Tibial nerve (tissue), 4 donors: ENCODE measurements at places on chromosomes 7 and 10. TPM values are rescaled to one million over a fixed set of nuclear protein-coding genes. Genes with fewer than 3 reads are reported as not detected.

TOMM7 gene
- 168 TPM for total RNA-seq

GRCh38 chr10:116215651-116216050 is 57.4 kb downstream of the GFRA1 start:
- DNase-seq = no peak

- DNase-seq = no peak
Observed at GRCh38 chr10:80909254-80909653, 371.6 kb downstream of the SH2D4B start.

GRCh38 chr10:66927971-66928770 is 2.3 kb downstream of the LRRTM3 start:
- no peak for DNase-seq

OR6V1 gene
- not detected for total RNA-seq

GRCh38 chr10:122461367-122461728 is at the start of gene HTRA1:
Gene HTRA1 (plus strand): TSS chr10:122461553. CDS start chr10:122461653, 100 bp downstream.
- DNase-seq = peak; percentile 45

TMEM176B gene
- total RNA-seq = 83.1 TPM

DNA sequence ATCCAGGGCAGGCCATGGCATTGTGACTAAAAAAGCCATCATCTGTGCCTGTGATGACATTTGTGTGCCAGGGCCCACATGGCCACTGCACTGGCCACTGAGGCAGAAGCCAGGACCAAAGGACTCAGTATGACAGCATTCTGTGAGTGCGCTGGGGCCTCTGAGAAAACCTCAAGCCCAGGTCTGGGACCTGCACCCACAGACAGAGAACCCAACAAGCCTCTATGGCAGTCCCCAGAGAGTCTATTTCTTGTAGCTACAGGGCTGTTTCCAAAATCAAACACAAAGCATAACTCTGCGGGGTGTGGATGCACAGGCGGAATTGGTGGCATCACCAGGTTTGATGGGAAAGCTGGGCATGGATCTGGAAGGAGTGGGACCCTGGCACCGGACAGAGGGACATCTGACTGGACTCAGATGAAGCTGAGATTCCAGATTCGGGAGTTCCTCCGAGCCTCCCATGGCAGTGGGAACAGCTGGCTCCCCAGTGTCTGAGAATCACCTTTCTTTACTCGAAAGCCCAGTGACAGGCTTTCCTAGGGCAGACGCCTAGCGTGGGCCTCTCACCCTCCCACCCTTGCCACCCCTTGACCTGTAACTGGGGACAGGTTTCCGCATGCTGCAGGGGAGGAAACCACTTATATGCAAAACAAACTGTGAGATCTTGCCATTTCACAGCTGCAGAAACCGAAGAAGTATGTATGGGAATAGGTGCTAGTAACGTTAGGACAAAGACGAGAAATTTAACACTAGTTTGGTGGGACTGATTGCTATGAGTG is 70.6 kb upstream of the RHEB start:
- DNase-seq = no peak

- no peak for DNase-seq
Observed at GRCh38 chr10:104045151-104046089, 40.3 kb downstream of the COL17A1 start.

GRCh38 chr10:14468023-14468441 is 137.3 kb upstream of the FRMD4A start:
- DNase-seq = no peak

LRGUK gene
- total RNA-seq = 2.1 TPM

LBX1 gene
- not detected for total RNA-seq

- DNase-seq = no peak
Observed at GRCh38 chr7:151381098-151381347, 28.8 kb downstream of the WDR86 start.

NPSR1 gene
- total RNA-seq = not detected

HOXA4 gene
- total RNA-seq = 4.4 TPM

GRCh38 chr7:155274633-155275355 is 22.9 kb upstream of the INSIG1 start:
- no peak for DNase-seq

CCL24 gene
- total RNA-seq = not detected

GRCh38 chr7:122743211-122743610 is 40.5 kb upstream of the RNF148 start:
- no peak for DNase-seq

ABCB1 gene
- 21.4 TPM for total RNA-seq
